Esophagus muscularis mucosa (tissue), 4 donors: ENCODE measurements at places on chromosomes 2 and 18. TPM values are rescaled to one million over a fixed set of nuclear protein-coding genes. Genes with fewer than 3 reads are reported as not detected.

DNA sequence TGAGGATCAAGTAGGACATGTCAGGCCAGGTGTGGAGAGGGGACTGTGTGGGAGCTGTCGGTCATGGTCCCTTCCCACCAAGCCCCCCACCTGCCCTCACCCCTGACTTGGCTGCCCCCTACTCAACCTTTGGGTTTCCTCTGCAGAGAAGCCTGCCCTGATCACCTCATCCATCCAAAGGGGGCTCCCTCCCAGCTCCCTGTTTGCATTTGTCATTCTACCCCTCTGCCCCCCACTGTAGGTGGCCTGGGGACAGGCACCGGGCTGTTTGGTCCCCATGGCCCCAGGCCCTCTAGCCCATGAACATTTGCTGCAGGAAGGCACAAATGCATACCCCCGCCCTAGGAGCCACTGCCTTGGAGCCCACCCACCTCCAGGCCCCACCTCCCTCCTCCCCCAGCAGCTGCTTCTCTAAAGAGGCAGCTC is 115.0 kb downstream of the SMAD7 start:
- H3K27ac ChIP-seq: no peak overlapping the region
- H3K27me3 ChIP-seq: no peaks in the 10 kb centered on the region
- peaks cover 52% of the 10 kb centered on the region for H3K4me1 ChIP-seq
- H3K36me3 ChIP-seq: peaks cover 30% of the 10 kb centered on the region

DNA sequence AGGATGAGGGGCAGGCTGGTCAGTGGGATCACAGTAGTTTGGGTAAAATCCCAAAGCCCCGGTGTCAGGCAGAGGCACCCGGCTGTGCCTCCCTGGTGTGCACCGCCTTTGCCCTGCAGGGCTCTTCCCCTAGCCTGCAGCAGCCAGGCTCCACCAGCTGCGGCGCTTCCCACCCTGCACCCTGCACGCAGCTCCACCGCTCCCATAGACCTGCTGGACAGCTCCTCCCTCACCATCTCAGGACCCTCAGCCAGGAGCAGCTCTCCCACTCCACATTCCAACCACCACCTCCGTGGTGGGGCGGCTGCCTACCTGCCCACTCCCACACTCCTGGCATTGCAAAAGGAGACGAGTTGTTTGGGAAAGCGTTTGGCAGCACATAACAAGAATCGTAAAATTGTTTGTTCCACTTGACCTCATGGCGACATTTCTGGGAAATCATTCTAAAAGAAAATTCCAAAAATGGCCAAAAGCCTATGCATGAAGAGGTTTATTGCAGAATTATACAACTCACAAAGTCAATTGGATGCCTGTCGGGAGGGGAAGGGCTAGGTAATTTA is 287.4 kb upstream of the HDAC4 start:
- H3K27me3 ChIP-seq: no peaks in the 10 kb centered on the region
- H3K36me3 ChIP-seq: no peaks in the 10 kb centered on the region
- DNase-seq: peak; percentile 66
- H3K4me3 ChIP-seq: no peak overlapping the region
- H3K27ac ChIP-seq: no peak overlapping the region
- peaks cover 4% of the 10 kb centered on the region for H3K4me1 ChIP-seq

CYP20A1 gene
- 33.8 TPM for total RNA-seq

GRCh38 chr2:119409506-119409905 is 22.1 kb upstream of the TMEM37 start:
- H3K27me3 ChIP-seq: no peaks in the 10 kb centered on the region
- H3K4me1 ChIP-seq: no peaks in the 10 kb centered on the region
- H3K36me3 ChIP-seq: no peaks in the 10 kb centered on the region
- no peak for DNase-seq
- no peak overlapping the region for H3K4me3 ChIP-seq

DNA sequence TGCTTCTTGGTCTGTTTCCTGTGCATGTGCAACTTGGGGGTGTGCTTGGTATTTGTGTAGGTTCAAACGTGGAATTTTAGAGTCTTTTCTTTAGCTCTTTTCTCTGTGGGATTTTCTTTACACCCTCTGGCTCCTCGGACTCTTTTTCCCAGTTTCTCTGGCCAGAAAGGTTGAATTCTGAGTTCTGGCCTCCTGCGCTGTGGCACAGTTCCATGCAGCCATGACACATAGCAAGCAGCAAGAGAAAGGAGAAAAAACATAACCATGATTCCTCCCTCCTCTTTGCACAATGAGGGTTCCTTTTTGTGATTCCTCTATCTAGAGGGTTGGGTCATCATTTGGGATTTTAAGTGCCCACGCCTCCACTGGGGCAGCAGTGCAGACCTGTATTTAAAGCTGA is 33.8 kb downstream of the TMEM182 start:
- no peak overlapping the region for H3K27ac ChIP-seq
- no peak overlapping the region for H3K4me3 ChIP-seq
- no peak for DNase-seq
